ENCODE measurements at places on chromosomes 4 and X. TPM values are rescaled to one million over a fixed set of nuclear protein-coding genes. Genes with fewer than 3 reads are reported as not detected.

MAD2L1 gene
- total RNA-seq, result 1.4 TPM

MTMR8 gene
- total RNA-seq, result not detected

TGIF2LX gene
- total RNA-seq, result not detected

TIMM17B gene
- 35.8 TPM for total RNA-seq

EMCN gene
- not detected for total RNA-seq

IL3RA gene
- total RNA-seq, result not detected

STBD1 gene
- 0.94 TPM for total RNA-seq

DDIT4L gene
- 1.5 TPM for total RNA-seq

PLP1 gene
- 2.5 TPM for total RNA-seq

ARSD gene
- total RNA-seq, result 8.3 TPM

DCHS2 gene
- total RNA-seq, result not detected

MBNL3 gene
- total RNA-seq, result 3.9 TPM
